Breast epithelium (tissue), 4 donors: ENCODE measurements at places on chromosomes 6 and 20.

DNA sequence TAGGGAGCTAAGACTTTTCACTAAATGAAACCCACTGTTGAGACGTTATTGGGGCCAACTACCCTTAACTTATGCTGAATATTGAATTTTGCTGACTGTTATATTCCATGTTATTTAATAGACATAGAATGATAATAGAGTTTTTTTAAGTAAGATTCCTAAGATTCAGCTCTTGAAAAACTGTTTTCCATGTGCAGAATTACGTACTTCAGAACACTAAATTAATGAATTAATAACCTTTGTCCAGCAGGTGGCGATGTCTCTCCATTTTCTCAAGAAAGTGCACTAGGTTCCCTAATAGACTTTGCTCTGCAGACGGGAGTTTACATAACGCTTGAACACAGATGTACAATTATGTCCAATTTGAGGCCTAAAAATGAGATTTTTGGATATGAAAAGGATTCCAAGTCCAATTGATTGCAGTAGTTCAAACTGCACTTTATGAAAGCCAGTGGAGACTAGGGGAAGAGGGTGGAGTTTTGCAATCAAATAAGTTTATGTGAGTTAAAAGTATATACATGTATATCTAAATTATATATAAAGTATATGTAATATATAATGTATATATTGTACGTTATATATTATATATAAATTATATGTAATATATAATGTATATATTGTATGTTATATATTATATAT is 282.1 kb downstream of the UST start:
- no peaks in the 10 kb centered on the region for H3K36me3 ChIP-seq
- H3K4me3 ChIP-seq, result no peak overlapping the region
- no peaks in the 10 kb centered on the region for H3K4me1 ChIP-seq
- no peaks in the 10 kb centered on the region for H3K27me3 ChIP-seq

- no peaks in the 10 kb centered on the region for H3K27me3 ChIP-seq
- H3K4me3 ChIP-seq, result no peak overlapping the region
- H3K27ac ChIP-seq, result peak overlapping the region; percentile 56
- no peaks in the 10 kb centered on the region for H3K4me1 ChIP-seq
- no peaks in the 10 kb centered on the region for H3K36me3 ChIP-seq
Observed at GRCh38 chr6:81896525-81897503, 144.3 kb upstream of the TENT5A start.

DNA sequence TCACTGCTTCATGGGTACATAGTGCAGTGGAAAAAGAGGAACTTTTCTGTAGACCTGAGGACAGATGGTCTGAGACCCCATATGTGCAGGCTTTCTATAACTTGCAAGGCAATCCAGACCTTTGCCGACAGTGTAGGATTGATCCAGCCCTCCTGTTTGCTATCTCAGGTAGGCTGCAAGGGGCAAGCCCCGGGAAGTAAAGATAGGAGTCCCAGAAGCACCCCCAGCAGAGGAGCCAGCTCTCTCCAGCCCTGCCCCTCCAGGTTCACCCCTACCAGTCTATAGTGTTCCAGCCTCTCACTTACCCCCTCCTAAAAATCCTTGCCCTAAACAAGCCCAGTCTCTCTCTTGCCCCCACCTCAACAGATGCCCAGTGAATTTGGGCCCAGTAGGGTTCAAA is 96.2 kb downstream of the FAXC start:
- no peaks in the 10 kb centered on the region for H3K36me3 ChIP-seq
- no peak for DNase-seq
- no peak overlapping the region for H3K27ac ChIP-seq
- H3K4me1 ChIP-seq, result no peaks in the 10 kb centered on the region

DNA sequence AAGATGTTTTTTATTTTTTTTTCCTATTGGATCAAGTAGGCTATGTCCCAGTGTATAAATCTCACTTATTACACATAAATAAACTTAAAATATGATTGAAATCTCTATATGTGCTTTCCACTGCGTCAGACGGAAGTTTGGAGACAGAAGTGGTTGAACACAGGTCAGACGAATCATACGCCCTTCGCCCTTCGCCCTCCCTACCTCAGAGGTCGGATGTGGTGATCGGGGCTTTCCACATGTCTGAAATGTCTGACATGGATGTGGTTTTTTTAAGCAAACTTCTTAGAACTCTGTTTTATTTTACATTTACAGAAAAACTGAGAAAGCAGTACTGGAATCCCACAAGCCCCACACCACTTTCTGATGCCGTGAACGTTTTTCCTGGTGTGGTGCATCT is 344.4 kb downstream of the THBS2 start:
- no peaks in the 10 kb centered on the region for H3K36me3 ChIP-seq
- no peak overlapping the region for H3K27ac ChIP-seq
- no peak for DNase-seq

GRCh38 chr6:149218915-149219314 is 98.6 kb upstream of the TAB2 start:
- H3K27me3 ChIP-seq, result no peaks in the 10 kb centered on the region
- no peaks in the 10 kb centered on the region for H3K4me1 ChIP-seq
- no peak overlapping the region for H3K4me3 ChIP-seq
- no peak for DNase-seq
- H3K36me3 ChIP-seq, result no peaks in the 10 kb centered on the region

GRCh38 chr6:39421383-39422225 is 99.1 kb upstream of the KCNK16 start:
- DNase-seq, result no peak
- H3K4me1 ChIP-seq, result no peaks in the 10 kb centered on the region
- no peak overlapping the region for H3K4me3 ChIP-seq
- H3K27me3 ChIP-seq, result no peaks in the 10 kb centered on the region

DNA sequence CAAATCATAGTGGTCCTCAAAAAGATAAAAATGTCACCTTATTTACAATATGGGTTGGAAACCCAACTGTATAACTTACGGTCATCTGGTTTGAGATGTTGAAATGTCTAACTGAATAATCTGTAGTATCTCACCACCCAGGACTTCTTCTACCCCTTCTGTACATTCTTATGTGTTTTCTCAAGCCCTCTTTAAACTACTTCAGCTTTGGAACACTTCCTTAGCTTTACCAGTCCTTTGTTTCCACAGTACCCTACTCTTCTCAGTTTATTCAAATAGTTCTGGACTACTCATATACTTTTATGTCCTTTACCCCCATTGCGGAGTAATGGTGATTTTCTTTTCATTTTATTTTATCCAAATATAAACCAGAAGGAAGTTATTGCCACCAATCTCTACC is 128.6 kb upstream of the FOXO3 start:
- H3K27me3 ChIP-seq, result no peaks in the 10 kb centered on the region
- DNase-seq, result no peak
- no peak overlapping the region for H3K4me3 ChIP-seq
- H3K4me1 ChIP-seq, result no peaks in the 10 kb centered on the region
- H3K36me3 ChIP-seq, result no peaks in the 10 kb centered on the region

DNA sequence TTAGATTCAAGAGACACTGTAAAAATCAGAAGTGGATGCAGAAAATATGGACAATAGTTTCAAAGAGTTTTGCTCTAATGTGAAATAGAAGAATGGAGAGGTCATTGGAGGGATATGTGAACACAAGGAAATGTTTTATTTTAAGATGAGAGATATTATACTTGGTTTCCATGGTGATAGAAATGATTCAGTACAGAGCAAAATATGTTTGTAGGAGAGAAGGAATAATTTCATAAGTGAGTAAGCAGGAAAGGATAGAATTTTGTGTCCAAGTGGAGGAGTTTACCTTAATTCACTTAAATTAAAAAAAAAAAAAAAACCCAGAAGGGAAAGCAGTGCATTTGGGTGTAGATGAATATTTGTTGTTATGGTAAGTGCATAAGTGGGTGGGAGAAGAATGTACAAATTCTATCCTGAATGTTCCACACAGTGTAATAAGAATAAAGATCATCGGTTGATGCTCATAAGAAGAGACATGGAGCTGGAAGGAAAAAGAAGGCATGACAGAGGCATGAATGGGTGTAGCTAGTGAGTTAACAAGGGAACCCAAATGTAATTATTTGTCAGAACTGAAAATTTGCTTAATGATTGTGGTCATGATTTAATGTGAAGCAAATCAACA is 688.9 kb upstream of the GJE1 start:
- no peak for DNase-seq
- no peak overlapping the region for H3K27ac ChIP-seq
- H3K4me1 ChIP-seq, result no peaks in the 10 kb centered on the region
- no peaks in the 10 kb centered on the region for H3K27me3 ChIP-seq
- no peaks in the 10 kb centered on the region for H3K36me3 ChIP-seq
- no peak overlapping the region for H3K4me3 ChIP-seq

GRCh38 chr20:58700823-58701222 is 8.2 kb downstream of the NPEPL1 start:
- no peak overlapping the region for H3K4me3 ChIP-seq
- H3K36me3 ChIP-seq, result peaks cover 6% of the 10 kb centered on the region

DNA sequence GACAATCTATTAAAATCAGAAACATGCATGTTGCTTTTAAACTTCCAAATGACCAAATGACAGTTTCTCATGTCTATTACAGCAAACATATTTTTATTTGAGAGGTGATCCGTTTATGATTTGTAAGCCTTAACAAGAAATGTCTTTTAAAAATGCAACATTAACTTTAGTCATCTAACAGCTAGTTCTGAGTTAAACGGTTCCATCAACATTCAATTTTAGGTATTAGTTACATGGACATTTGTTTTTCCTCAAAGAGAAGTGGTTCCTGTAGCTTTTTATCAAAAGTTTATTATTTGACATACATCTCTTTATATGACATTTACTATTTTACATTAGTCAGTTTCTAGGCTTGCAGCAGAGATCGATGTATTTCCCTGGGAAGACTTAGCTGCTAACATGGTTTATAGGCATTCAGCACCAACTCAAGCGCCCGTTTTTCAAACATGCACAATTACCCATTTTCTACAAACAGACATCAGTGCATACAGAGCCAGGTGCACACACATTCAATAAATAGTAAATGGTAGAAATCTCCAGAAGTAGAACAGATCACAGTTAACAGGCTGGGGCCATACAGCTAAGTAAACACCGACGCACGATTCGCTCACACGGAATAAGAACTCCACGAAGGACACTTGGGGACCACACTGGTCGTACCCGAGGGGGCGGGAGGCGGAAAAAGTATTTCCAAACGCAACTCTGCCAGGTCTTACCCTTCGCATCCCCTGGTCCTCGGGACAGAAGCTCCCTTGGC is 882 bp downstream of the CNR1 start:
- H3K4me3 ChIP-seq, result peak overlapping the region; percentile 53
- H3K4me1 ChIP-seq, result no peaks in the 10 kb centered on the region
- H3K27ac ChIP-seq, result peak overlapping the region; percentile 28
- DNase-seq, result no peak
- H3K27me3 ChIP-seq, result no peaks in the 10 kb centered on the region

DNA sequence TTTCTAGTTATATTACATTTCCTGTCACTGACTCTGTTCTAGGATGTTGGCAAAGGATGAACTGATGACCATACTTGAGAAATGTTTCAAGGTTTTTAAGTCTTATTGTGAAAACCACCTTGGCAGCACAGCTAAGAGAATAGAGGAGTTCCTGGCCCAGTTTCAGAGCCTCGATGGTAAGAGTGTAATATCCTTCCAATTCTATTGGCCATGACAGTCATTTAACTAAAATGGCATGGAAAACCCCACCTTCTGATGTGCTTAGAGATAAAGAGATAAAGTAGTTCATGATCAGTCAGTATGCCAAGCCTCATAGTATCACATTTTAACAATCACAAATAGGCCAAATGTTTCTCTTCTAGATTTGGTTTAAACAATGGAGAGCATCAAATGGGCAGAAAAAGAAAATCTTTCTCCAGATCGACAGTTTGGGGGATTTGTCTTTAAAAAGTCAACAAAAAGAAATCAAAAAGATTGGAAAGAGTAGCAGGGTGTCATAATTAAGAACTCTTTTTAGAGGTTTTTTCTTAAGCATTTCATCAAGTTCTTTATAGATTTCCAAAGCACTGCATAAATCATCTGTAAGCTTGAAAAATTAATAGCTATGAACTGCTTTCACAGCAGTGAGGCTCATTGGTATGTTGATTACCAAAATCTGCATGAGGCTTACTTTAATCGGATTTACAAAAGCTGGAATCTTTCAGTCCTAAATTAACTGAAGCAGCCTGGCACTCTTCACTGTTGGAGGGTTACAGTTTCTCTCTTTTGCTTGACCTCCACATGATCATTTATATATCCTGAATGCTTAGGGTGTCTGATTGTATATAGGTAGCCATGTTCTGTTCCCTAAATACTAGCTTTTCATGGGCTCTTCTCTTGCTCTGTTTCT is 48.7 kb downstream of the AKIRIN2 start:
- no peaks in the 10 kb centered on the region for H3K36me3 ChIP-seq
- no peak for DNase-seq
- no peak overlapping the region for H3K27ac ChIP-seq

DNA sequence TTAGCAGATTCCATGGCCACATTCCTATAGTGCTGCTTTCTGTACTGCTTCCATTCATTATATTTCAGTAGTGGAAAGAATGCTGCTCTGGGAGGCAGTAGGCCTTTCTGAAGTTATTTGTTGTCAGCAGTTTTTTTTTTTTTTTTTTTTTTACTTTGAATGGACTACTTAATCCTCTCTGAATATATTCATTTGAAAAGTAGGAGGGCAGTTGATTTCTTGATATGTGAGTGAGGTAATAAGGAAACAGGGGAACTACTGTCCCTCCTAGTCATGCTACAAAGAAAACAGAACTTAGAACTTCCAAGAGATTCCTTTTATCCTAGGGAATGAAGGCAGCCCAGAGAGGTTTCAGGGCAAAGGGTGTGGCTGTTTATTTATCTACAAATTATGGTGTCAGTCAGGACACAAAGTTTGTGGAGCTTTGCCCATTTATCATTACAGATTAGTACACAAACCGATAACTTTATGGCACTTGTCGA is 155.9 kb downstream of the JARID2 start:
- H3K27me3 ChIP-seq, result no peaks in the 10 kb centered on the region
- H3K27ac ChIP-seq, result no peak overlapping the region
- no peak overlapping the region for H3K4me3 ChIP-seq
- no peak for DNase-seq
- no peaks in the 10 kb centered on the region for H3K36me3 ChIP-seq

- peaks cover 7% of the 10 kb centered on the region for H3K27me3 ChIP-seq
- no peaks in the 10 kb centered on the region for H3K4me1 ChIP-seq
Observed at GRCh38 chr20:47865912-47866311, 80.6 kb upstream of the SULF2 start.

DNA sequence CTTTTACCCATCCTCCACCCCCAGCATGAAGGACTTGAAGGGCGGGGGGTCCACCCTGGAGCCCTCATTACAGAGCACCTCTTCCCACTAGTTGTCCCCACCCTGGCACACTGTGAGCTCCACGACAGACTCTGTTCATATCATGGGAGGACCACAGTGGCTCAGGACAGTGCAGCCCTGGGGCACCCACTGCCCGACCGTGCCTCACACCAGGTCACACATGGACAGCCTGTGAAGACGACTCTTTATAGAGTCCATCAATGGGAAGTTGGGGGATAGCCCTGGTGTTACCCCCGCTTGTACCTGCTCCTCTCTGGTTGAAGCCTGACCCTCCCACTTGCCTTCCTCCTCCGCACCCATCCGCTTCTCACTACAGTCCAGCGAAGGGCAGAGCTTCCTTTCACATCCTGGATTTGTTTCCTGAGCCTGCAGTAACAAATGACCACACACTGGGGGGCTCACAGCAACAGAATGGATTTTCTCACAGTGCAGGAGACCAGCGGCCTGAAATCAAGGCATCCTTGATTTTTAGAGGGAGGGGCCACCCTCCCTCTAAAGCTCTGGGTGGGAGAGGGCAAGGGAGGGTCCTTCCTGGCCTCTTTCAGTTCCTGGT is 15.5 kb downstream of the ZNF831 start:
- H3K27me3 ChIP-seq, result no peaks in the 10 kb centered on the region
- no peaks in the 10 kb centered on the region for H3K36me3 ChIP-seq
